ENCODE measurements at places on chromosomes 11 and 22. TPM values are rescaled to one million over a fixed set of nuclear protein-coding genes. Genes with fewer than 3 reads are reported as not detected.
A peak's percentile ranks its signal among the peaks of the same experiment; 100 is the strongest.

- no peak for DNase-seq
Observed at GRCh38 chr11:133832991-133833897, 12.1 kb downstream of the SPATA19 start.

GRCh38 chr22:28977481-28977971 is 84.1 kb downstream of the C22orf31 start:
- DNase-seq = no peak

DNA sequence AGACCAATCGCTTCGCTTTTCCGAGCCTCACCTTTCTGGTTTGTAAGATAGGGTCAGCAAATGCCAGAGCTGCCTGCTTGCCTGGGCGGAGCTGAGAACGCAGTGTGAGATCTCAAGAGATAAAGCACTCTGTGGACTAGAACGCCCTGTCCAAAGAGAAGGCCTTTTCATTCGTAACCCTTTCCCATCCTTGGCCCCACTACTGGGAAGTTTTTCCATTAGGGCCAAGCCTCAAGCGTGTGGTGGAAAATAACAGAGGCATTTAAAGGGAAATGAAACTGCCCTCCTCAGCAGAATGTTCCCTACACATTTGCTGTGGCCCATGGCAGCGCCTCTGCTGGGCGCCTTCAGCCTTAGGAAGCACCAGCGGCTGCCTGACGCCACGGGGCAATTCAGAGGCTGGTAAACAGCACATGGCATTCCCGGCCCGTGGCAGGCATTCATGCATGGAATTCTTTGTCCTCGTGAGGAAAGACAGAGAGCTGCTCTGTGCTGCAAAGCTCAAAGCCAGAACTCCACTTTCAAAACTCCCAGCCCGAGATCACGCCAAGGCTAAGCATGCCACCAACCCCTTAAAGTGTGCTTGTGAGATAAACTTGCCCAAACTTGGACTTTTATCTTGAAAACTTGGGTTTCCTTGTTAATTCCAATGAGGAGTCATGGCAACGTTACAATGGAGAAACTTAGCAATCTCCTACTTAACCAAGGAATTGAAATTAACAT is 38.1 kb downstream of the AHNAK start:
- DNase-seq = peak; percentile 47

The MRGPRX3 gene
- polyA plus RNA-seq = not detected

GRCh38 chr11:44032299-44033085 is 15.3 kb upstream of the ACCSL start:
- DNase-seq = no peak

The TSSK2 gene
- polyA plus RNA-seq = not detected

GRCh38 chr11:119148720-119149017 is 183 bp upstream of the ABCG4 start:
- DNase-seq = no peak

DNA sequence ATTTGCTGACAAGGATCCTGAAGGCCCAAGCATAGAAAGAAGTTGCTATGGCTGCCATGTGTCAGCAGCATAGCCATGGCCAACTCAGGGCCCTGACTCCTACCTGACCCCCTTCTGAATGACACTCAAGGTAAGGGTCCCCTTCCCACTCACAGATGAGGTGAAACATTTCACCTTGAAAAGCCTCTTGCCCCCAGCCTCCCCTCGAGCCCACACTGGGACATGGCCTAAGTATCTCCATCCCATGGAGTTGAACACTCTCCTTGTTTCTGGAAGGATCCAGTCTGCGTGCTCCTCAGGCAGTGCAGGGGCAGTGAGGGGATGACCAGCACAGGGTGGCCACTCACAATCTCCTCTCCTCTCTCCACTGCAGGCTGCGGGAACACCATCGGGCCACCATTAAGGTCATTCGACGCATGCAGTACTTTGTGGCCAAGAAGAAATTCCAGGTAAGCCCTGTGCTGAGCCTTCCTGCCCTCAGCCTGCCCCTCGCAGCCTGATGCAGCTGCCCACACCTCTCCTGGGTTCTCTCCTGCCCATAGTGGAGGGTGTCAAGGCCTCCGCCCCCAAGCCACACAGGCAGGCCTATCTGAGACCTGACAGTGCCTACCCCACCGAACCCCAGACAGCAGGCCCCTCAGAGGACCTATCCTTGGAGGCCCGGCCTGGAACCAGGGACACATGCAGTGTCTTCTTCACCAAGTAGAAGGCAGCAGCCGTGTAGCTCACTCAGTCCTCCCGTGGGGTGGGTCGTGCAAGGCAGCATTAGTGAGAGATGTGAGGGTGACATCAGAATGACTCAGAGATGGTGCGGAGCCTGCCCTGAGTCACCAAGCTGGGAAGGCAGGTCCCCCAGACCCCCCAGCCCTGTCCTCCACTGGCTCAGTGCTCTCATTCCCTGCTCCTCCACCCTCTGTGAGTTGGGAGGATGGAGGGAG is 68.9 kb upstream of the KCNQ1OT1 start:
- no peak for DNase-seq

The SYT13 gene
- 4.5 TPM for polyA plus RNA-seq

DNA sequence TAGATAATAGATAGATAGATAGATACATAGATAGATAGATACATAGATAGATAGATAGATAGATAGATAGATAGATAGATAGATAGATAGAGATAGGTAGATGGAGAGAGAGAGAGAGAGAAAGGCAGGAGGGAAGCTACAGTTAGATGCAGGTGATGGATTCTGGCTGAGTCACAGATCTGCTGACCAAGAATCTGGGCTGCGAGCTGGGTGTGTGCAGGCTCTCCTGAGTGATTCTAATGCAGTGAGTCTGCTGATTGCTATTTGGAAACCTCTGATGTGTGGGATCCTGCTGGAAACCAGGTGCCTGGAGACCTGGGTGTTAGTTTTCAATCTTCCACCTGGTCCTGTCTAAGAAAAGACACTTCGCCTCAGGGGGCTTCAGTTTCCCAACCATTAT is 1441.8 kb downstream of the TBC1D22A start:
- DNase-seq = no peak

- DNase-seq = no peak
Observed at GRCh38 chr11:38990841-38991240, 2392.8 kb upstream of the RAG2 start.

DNA sequence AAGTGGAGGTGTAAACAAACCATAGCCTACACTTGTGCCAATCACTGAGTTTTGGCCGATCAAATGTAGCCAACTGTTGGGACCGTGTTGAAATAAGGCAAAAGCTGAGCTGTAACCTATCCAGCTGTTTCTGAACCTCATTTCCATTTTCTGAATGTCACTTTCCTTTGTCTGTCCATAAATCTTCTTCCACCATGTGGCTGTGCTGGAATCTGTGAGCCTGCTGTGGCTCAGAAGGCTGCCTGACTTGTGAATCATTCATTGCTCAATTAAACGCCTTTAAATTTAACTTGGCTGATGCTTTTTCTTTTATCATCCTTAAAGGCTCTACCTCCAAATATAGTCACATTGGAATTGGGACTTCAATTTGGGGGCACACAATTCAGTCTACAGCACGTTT is 203.1 kb upstream of the MPPED2 start:
- DNase-seq = no peak

The CWF19L2 gene
- 22.1 TPM for polyA plus RNA-seq

DNA sequence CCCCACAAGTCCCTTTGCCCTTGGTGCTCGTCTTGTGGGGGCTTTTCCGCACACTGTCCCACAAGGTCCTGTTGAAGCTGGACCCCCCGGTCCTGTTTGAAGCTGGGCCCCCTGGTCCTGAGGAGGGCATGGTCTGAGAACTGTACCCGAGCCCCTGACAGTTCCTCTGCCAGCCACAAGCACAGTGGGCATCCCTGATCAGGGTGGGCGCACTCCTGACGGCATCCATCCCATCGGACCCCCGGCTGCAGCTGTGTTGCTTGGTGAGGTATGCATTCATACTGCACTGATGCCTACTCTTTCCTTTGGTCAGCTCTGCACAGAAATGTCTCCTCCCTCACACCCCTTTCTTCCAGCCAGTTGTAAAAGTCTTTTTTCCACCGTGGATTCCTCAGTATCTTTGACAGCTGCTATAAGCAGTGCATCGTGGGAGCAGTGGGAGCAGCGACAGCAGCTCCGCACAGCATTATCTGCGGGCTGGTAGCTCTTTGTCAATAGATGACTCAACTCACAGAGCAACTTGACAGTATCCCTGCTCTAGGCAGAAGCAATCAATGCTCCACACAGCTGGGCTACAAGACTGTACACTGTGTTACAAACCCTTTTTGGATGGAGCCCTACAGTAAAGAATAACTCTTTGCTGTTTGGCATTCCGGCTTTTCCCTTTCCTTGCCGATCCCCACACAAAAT is 1030.8 kb upstream of the CCDC90B start:
- DNase-seq = no peak

GRCh38 chr22:22171357-22172218 is 73.0 kb upstream of the VPREB1 start:
- no peak for DNase-seq

GRCh38 chr22:18048441-18048898 is 24.1 kb upstream of the MICAL3 start:
- DNase-seq = peak; percentile 63

DNA sequence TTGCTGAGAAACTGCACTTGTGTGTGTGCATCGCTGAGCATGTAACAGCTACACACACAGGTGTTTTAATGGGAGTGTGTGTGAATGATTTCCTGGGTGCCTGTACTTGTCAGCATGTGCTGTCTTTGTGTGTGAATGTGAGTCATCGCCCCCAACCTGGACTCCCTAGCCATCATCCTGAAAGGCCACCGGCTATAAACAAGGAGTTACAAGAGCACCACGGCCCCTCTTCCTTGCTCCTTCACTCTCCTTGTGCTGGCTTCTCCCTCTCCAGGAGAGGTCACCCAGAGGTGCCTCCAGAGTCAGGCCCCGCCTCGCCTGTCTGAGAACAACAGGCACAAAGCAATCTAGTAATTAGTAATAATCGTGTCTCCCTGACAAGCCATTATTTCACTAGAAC is 419.2 kb downstream of the BUD13 start:
- no peak for DNase-seq

The GLB1L2 gene
- 6.0 TPM for polyA plus RNA-seq

GRCh38 chr11:75809991-75810390 is 5.0 kb upstream of the UVRAG start:
- no peak for DNase-seq

DNA sequence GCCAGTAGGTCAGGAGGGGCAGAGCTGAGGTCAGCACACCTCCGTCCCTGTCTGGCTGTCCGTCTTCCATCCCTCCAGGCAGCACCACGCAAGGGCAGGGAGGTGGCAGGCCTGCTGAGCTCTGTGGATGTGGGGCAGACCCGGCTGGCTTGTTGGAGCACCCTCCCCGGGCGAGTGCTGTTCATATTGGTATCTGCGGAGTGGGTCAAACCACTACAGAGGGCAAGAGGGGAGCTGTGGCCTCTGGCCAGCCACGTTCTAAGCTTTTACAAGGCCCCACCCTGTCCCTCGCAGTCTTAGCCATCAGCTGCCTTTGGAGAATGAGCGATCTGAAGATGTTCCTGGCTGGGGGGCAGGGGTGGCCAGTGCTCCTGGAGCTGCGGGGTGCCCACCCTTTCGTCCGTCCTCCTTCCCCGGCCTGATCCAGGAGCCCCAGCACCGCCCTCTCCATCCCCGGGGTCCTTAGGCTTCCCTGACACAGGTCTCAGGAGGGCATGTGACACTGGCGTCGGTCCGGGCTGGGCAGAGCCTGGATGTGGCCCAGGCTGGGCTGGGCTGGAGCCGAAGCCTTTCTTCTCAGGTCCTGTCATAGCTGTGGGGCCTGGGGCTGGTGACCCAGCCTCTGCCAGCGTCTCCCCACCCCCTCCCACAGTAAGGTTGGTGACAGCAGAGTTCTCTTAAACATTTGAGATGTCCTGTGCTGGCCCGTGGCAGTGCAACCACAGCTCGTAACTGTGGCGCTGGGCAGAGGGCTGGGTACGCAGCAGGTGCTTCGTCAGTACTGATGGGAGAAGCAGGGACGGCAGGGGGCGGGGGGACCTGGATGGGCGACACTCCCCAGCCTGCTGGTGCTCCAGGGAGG is 31.7 kb upstream of the GRAMD4 start:
- no peak for DNase-seq

GRCh38 chr11:125649465-125650166 is 24.7 kb downstream of the CHEK1 start:
- DNase-seq = no peak

GRCh38 chr11:126969865-126970479 is 30.6 kb downstream of the KIRREL3 start:
- no peak for DNase-seq

GRCh38 chr22:38841211-38841610 is 2.6 kb downstream of the NPTXR start:
- no peak for DNase-seq

The GLYAT gene
- polyA plus RNA-seq = 0.18 TPM

DNA sequence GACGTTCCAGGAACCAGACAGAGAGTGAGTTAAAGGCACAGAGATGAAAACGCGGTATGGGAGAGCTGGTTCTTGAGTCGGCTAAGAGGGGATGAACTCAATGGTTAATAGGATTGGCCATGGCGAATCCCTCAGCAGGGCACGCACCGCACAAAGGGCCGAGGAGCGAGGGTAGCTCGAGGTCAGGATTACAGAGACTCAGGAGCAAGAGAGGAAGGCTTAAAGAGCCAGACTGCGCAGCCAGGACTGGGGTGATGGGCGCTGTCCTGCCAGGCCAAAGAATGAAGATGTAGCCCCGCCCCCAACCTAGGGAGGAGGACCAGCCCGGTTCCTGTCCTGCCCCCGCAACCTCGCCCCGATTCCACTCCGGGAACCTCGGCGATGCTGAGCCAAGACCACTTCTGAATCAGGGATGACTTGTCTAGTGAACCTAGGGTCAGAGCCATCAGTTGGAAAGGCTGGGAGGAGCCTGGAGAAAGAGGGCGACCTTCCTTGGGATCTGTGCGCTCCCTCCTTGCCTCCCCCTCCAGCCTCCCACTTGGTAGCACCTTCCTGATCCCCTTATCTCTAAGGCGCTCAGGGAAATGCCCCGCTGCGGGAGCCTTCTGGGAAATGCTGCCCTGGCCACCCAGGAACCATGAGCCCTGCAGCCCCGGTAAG is at the start of gene PLEKHB1:
Gene PLEKHB1 (plus strand): TSS at position 610 of the 660 bp plus-strand sequence. CDS start 28 bp downstream, at position 638.
- DNase-seq = no peak

GRCh38 chr22:29328055-29328454 is 12.6 kb upstream of the RASL10A start:
- DNase-seq = no peak

DNA sequence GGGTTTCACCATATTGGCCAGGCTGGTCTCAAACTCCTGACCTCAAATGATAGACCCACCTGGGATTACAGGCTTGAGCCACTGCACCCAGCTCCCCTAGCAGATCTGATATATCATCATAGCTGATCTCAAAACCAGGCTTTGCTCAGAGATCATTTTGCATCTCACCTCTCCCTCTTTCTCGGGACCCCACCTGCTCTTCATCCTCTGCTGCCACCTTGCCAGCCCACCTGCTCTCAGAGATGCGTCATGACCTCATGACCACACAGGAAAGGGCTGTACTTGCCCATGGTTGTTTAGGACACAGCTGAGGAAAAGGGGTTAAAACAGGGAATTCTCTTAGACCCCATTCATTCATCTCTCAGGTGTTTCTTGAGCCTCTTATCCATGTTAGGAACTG is 27.4 kb downstream of the POU2F3 start:
- DNase-seq = no peak

DNA sequence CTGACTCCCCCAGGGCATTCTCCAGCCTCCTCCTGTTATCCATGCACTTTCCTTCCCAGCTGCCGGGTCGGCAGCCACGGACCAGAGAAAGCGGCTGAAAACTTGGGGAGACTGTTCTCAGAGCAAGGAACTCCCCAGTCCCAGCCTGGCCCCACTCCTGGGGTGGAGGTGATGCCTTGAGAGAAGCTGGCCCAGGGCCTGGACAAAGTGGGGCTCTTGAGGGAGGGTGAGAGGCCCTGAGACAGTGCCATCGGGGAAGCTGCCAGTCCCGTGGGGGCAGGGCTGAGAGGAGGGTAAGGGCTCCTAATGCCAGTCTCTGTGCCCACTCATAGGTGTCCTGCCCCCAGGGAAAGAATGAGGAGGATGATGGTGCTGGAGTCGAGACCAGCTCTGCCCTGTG is 53.8 kb downstream of the FLRT1 start:
- no peak for DNase-seq

GRCh38 chr22:24181996-24182899 is 961 bp downstream of the SUSD2 start:
- no peak for DNase-seq

Measured in right lung (tissue), 10 donors.